EH (cell line): ENCODE measurements at places on chromosomes 4 and X.
A peak's percentile ranks its signal among the peaks of the same experiment; 100 is the strongest.

- DNase-seq: no peak
Observed at GRCh38 chrX:5306654-5307121, 922.0 kb downstream of the NLGN4X start.

GRCh38 chr4:87353592-87353991, 30.9 kb upstream of the HSD17B13 start:
- peak; percentile 49 for DNase-seq

DNA sequence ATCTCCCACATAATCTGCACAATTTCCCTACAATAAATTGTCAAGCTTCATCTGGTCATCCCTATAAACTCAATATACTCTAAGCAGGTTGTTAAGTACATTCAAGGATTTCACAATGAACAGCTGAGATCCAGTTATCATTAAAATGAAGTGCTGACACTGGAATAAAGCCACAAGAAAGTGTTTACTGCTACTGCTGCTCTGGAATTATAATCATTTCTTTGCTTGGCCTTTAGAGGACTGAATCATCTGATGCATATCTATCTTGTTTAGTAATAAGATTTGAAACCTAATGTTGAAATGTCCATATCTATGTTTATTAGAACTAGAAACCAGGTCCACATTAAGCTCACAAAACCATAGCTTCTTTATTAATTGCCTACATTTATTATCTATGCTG, 338.6 kb upstream of the ZFP42 start:
- peak; percentile 83 for DNase-seq

- DNase-seq: no peak
Observed at GRCh38 chr4:175657571-175657970, 154.5 kb downstream of the GPM6A start.

- DNase-seq: no peak
Observed at GRCh38 chrX:7552760-7553159, 290.2 kb upstream of the VCX start.

- DNase-seq: peak; percentile 82
Observed at GRCh38 chrX:38929966-38930421, 128.7 kb downstream of the MID1IP1 start.

- DNase-seq: no peak
Observed at GRCh38 chr4:114312338-114312737, 286.3 kb upstream of the UGT8 start.

DNA sequence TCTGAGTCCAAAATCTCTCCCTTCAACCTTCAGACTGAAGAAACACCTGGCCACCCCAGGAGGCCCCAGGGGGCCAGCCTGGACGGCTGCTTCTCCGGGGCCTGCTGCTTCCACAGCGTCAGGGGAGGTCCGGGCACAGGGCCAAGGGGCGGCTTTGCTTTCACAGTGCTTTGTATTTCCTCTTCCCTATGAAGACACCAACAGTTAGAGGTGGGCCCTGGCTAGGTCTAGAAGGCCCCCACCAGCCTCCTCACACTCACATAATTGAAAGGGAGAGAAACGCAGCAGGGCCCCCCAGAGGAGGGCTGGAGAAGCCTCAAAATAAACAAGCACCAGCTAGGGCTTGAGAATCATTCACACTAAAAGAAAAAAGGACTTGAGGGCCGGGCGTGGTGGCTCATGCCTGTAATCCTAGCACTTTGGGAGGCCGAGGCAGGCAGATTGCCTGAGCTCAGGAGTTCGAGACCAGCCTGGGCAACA, 17.8 kb downstream of the SCD5 start:
- DNase-seq: peak; percentile 71

DNA sequence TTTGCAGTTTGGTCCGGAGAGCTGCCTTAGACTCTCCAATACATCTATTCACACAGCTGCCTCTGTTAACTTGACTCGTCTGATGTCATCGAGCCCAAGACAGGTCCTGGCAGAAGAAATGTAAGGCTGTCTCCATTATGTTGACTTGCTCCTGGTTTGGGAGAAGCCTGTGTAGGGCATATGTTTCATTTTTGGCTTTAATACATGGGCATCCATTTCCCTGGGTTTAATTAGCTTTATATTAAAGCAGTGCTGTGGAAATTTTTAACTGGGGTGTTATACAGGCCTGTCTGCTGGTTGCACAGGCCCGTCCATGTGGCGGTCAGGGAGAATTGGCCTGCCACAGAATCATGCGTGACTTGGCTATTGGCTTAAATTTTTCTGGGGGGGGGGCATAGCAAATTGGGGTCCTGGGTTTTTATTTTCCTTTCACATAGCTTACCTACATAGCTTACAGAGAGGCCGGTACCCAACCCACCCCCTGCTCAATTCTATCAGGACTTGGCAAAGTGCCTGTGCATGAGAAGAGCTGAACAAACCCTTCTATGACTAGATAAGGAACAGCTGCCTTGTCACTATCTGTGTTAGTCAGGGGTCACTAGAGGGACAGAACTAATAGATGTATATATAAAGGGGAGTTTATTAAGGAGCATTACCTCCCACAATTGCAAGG, 123.5 kb upstream of the WDR1 start:
- DNase-seq: no peak

GRCh38 chrX:13432414-13433297, 112.8 kb upstream of the ATXN3L start:
- peak; percentile 95 for DNase-seq
